CD4-positive, alpha-beta memory T cell (primary cell): ENCODE measurements at places on chromosomes 7 and 10.

DNA sequence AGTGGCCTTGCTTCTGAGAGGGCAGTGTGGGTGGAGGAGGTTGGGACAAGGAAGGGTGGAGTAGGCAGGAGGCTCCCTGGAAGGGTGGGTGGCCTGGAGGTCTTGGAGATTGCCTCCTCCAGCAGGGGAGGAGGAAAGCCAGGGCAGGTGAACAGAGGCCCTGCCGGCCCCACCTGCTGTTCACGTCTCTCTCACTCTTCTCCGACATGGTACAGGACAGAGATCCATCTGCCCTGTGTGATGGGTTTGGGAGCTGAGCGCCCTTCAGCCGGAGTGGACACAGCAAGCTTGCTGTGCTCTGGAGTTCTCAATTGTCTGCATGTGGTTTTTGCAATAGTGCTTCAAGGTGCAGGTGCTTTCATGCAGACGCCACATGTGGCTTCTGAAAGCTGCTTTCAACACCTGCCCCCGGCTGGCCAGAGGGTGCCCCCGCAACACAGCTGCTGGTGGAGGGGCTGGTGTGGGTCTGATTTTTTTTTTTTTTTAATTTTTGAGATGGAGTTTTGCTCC, 82.8 kb upstream of the GNA12 start:
- DNase-seq = no peak

DNA sequence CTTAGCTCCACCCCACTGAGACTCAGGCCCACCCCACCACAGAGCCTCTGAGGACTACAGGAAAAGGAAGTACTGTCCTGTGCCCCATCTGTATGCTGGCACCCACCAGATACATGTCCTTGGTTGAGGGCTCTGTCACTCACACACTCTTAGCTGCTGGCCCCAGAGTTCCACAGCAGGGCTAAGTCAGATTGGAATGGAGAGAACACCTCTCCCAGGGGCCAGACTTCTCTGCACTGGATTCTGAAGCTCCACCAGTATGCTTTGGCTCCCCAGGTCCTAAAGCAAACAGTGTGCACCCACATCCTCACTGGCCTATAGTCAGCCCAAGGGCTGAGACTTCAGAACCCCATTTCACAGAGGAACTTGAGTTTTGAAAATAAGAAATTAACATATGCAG, 103.2 kb upstream of the PPP2R2D start:
- no peak for DNase-seq

DNA sequence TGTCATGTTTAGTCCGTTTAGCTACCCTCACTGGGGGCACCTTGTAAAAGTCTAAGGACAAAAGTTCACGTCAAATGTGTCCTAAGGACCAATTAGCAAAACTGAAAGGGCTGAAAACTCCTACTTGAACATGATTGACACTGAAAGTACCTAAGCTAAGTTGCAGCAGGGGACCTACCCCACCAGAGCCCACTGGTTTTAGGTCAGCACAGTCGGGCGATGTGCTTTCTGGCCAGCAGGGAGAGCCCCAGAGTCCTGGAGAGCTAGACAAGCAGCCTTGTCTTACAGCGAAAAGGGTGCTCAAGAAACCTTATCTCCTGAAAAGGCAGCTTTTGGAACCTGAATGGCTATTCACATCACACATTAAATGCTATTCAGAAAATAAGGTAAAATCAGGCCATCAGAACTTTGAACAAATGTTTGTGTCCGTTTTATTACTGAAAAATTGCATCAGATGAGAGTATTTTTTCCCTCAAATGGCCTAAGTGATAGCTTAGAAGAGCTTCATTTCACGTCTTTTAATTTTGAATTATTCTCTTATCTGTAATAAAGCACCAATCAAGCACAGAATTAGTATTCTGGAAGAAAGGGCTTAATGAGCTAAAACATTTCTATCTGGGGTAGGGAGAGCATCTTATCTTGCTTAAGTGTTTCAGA, 52.2 kb upstream of the MKI67 start:
- DNase-seq = peak; percentile 46

GRCh38 chr10:5317547-5318107, 47.1 kb upstream of the UCN3 start:
- peak; percentile 43 for DNase-seq

DNA sequence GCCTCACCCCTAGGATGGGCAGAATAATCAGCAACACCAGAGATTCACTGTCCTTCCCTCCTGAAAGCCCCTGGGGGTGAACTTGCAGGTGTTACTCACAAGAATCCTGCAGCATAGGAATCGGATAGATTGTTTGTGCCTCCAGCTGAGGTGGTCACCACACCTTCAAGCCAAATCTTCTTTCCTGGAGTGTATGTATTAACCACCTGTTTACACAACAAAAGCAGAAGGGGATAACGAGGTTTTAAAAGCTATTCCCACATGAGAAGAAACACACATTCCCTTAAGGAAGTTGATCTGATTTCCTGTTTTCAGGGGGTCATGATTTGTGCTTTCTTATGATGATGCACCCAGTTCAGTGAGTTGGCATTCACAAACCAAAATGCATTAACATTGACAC, 173.8 kb upstream of the HPS1 start:
- no peak for DNase-seq

DNA sequence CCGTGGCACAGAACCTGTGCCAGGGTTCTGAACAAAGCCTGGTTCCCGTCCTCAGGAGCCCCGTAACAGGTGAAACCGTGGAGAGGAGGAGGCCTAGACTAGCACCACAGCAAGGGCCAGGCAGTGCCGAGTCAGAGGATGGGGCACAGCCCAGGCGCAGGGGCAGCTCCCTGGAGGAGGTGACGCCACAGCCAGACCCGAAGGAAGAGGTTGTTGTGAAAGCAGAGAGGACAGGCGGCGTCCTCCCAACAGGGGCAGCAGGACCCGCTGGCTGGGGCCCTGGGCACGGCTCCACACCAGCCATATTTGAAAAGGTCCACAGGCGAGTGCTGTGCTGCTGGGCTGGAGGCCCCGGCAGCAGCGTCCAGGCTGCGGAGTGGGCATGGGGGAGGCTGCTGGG, 25.7 kb downstream of the DAGLB start:
- no peak for DNase-seq

- DNase-seq = no peak
Observed at GRCh38 chr7:105577251-105577650, 4.0 kb downstream of the EFCAB10 start.

DNA sequence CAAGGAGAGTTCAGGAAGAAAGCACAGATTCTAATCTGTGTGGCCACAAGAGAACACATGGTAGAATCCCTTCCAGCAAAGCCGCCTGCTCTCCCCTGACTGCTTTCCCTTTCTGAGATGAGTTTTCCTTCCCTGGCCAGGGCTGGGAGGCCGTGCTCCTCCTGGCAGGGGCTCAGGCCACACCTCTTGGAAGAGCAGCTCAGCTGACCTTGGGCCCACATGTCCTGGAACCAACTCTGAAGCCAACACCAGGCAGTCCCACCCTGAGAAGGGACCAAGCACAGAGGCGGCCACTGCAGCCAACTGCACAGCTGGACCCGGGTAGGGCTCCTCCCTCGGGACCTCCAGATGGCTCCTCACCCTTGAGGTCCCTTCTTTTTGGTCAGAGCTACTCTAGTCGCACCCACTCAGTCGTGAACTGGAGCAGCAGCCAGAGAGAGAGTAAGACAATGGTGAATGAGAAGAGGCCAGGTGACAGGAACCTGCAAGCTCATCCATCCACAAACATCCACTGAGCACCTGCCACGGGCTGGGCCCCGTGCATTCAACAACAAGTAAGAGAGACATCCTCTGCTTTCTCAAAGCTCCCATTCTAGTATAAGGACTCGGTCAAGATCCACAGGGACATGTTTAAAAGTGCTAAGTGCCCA, 40.3 kb downstream of the FAM53B start:
- no peak for DNase-seq

DNA sequence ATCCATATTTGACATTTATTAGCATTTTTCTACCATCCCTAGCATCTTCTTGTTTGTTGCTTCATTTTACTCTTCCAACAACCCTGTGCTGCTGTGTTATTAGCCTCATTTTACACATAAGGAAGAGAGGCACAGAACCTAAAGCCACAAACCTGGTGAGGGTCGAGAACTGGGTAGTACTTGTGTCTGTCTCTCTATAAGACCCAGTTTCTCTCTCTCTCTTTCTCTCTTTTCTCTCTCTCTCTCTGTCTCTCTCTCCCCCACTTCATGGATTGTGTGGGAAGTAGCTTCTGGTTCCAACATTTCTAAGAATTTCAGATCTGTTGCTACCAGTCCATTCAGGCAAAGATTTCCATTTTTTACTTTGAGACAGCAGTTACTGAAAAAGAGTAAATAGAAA, 1.4 kb upstream of the FRA10AC1 start:
- DNase-seq = no peak

DNA sequence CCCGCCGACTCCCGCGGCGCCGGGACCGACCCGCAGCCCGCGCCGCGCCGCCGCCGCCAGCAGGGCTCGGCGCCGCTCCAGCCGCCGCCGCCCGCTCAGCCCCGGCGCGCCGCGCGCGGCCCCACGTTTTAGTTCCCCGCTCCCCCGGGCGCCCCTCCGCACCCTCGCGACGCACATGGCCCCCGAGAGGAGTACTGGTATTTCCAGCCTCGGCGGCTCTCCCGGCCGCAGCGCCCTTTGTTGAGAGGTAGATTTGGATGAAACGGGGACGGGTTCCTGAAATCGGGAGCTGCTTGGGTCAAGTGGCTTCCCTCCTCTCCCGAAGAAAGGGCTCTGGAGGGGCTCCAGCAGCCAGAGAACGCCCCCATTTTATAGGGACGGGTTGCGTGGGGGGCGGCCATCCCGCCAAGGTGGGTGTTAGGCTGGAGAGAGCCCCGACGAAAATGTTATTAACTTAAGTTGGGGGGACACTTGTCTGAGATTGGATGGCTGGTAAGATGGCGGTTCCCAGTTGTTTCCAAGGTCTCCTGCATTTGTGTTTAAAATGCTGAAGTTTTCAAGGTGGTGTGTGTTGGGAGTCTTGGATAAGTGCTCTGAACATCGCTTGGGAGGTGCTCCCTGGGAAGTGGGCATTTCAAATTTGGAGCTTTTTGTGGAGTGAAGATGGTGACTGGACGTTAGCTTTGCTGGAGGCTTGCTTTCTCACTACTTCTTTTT, 1.2 kb downstream of the BMI1 start:
- no peak for DNase-seq

- no peak for DNase-seq
Observed at GRCh38 chr7:155885167-155886155, 73.2 kb upstream of the SHH start.

DNA sequence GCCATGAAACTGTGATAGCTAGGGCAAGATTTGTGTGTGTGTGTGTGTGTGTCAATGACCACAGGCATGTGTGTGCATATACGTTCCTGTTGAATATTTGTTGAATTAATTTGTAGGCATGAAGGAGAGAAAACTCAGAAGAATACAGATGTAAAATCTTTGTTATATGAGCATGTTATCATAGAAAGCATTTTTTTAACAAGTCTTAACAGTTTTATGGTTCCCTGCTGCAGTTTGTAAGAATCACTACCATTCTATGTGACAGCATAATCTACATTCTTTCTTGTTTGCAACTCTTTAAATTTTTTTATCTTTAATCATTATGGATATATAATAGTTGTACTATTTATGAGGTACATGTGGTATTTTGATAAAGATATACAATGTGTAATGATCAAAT, 130.3 kb downstream of the CD36 start:
- DNase-seq = no peak

DNA sequence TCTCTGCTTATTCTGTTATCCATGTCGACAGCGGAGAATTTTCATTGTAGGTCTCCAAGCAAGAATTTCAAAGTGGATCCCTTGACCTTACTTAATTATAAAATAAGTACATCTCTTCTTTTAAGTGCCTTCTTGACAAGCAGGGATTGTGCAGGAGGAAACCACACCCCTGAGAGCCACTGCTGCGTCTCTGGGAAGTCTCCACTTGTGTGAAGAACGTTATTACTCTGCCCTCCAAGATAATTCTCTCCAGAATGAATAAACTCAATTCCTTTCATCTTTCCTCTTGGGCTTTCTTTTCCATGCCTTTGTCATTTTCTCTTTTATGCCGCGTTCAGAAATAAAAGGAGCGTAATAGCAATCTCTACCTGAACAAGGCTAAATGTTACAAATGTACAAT, 1030.9 kb upstream of the LRRTM3 start:
- DNase-seq = no peak

DNA sequence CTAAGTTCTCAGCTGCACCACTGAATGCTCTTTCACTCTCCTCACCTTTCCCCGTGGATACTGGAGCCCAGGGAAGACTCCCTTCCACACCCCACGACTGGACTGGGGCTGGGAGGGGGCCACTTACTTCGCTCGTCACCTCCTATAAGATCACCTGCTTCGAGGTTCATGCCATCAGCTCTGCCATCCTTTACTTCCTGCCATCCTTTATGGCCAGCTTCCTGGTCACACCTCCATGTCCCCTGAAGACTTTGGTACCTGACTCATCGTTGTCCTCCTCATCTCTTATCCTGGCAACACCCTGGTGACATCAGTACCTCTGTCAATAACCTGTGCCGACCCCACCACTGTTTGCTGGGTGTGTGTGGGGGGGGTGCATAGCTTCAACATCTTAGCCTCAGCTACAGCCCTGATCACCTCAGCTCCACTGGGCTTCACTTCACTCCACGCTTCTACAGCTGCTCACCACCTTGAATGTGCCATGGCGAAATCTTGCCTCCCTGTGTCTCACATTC, 8.7 kb upstream of the VDAC2 start:
- DNase-seq = no peak

GRCh38 chr7:32406386-32406785, 83.8 kb downstream of the LSM5 start:
- no peak for DNase-seq

DNA sequence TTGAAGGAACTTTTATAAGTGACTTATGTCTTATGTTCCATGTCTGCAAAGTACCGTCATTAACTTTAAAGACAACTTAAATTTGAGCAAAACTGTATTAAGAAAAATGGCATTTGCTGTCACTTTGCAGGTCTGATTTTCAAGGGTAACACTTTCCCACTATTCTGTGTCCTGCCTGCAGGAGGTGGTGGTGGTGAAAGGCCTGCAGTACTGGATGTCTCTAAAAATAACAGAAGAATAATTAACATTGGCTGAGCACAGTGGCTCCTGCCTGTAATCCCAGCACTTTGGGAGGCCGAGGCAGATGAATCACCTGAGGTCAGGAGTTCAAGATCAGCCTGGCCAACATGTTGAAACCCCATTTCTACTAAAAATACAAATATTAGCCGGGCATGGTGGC, 13.2 kb upstream of the PTER start:
- DNase-seq = no peak

DNA sequence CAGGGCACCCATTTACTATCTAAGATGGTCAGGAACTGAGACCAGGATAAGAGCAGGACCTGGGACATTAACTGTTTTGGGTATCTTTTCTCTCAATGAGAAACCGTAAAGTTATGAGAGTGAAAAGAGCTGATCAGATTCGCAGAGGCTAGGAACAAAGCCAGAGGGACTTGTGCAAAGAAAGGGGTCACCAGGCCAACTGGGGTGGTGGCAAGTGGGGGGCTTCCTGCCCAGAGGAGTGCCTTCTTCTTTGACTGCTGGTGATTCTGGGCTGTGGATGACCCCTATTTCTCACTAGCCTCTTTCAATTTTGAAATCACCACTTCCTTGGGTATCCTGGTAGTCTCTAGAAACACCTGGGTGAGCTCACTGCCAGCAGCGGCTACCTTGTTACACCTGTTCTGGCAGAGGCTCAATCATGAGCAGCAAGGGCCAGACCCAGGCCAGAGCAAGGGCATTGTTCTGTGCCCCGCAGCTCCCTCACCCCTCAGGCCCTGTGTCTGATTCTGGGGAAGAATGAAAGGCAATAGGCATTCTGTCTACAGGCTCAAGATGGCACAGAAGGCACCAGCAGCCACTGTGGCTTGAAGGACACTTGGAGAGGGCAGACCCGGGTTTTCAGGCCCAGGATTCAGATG, 999 bp downstream of the SFTPD start:
- no peak for DNase-seq

- no peak for DNase-seq
Observed at GRCh38 chr10:110005719-110006118, 2.1 kb upstream of the ADD3 start.

GRCh38 chr10:59284118-59284975, 78.0 kb downstream of the FAM13C start:
- no peak for DNase-seq
